ENCODE measurements at places on chromosomes 13 and 19.

- no peak for DNase-seq
These were observed 2.1 kb upstream of the VWA8 start for GRCh38 chr13:41962994-41963393.

GRCh38 chr13:74171641-74172040, 37.4 kb upstream of the KLF12 start:
- DNase-seq: no peak

GRCh38 chr19:17902701-17903100, 30.1 kb upstream of the CCDC124 start:
- peak; percentile 70 for DNase-seq

DNA sequence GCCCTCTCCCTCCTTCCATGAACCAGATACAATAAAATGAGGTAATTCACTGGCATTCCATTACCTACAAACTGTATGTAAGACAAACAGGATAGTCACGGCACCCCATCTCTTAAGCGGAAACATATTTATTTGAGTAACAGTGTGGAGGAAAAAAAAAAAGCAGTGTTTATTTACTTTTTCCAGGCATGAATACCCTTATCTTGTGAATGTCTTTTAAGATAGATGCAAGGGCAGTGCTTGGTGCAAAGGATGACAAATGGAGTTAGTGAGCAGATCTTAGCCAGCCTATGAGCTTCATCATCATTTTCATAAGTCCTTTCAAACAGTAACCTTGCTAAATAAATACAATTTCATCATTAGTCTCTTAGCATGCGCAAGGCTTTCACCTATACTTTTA, 1661.8 kb upstream of the SPRY2 start:
- DNase-seq: no peak

DNA sequence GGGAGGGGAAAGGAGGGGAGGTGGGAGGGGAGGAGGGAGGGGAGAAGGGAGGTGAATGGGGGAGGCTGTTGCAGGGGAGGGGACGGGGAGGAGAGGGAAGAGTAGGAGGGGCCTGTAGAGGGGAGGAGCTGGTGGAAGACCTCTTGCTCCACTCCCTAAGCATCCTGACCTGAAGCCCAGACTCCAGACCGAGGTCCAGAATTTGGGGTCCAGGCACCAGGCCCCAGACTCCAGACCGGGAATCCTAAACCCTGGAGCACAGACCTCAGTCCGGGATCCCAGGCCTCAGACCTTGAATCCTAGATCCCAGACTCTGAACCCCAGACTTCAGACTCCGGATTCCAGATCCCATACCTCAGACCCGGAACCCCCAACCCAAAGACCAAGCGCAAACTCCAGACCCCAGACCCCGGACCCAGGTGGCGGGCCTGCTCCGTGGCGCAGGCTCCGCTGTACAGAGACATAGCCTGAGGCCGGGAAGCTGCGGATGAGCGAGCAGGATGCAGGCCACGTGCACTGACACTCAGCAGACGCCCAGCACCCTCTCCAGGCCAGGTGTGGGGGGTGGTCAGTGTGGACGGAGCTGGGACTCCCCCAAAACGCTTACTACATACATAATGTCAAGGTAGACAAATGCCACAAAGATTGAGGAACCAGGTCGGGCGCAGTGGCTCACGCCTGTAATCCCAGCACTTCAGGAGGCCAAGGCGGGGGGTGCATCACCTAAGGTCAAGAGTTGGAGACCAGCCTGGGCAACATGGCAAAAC, 710 bp upstream of the BTBD2 start:
- DNase-seq: peak; percentile 86

- DNase-seq: no peak
These were observed 10.1 kb downstream of the BCL3 start for GRCh38 chr19:44758596-44758995.

DNA sequence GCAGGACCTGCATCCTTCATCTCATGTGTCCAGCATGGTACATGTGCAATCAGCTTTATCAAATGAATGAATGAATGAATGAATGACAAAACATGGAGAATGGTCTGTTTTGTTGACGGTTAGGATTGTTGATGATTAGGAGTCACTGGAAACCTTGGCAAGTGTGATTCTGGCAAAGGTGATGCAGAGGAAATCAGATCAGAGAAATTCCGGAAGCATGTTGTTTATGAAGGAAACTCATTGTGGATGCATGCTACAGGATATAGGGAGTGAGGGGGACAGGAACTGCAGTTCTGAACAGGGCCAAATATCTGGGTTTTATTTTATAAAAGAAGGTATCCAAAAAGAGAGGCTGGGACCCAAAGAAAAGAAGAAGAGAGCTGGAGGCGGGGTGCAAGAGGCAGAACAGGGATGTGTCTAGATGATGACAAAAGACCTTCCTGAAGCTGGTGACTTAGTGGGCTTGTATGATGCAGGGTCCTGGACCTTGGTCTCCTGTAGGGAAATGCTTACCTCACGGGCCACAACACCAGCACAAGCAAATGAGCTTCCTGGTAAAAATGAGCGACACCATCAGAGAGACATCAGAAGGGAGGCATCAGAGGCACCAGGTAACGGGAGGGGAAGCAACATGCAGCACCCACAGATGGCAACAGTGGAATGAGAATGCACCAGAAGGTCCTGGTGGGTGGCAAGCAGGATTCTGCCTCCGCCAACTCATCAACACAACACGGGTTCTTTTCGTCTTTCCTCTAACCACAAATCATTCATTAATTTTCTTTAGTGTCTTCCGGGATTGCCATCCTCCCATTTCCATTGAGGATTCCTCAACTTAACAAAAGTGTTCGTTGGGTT, 159.6 kb downstream of the FOXO1 start:
- DNase-seq: no peak

- DNase-seq: no peak
These were observed 55.0 kb downstream of the TSHZ3 start for GRCh38 chr19:31294189-31294588.

DNA sequence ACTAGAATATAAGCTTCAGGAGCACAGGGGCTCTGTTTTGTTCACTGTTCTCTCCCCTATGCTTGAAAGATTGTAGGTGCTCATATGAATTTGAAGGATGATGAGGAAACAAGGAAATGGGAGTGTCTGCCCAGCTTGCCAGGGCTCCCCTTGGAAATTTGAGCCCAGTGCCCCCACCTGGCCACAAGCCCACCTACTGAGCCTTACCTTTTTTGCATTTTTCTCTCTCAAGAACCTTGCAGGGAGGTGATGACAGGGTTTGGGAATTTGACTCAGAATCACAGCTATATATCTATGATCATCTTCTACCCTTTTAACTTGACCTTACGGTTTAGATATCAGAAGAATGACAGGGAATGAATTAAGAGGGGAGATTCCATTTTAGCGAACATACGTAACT, 33.8 kb downstream of the SERP2 start:
- DNase-seq: no peak

Data from fibroblast of skin of abdomen (primary cell).